ENCODE measurements at places on chromosomes 2 and 18.

DNA sequence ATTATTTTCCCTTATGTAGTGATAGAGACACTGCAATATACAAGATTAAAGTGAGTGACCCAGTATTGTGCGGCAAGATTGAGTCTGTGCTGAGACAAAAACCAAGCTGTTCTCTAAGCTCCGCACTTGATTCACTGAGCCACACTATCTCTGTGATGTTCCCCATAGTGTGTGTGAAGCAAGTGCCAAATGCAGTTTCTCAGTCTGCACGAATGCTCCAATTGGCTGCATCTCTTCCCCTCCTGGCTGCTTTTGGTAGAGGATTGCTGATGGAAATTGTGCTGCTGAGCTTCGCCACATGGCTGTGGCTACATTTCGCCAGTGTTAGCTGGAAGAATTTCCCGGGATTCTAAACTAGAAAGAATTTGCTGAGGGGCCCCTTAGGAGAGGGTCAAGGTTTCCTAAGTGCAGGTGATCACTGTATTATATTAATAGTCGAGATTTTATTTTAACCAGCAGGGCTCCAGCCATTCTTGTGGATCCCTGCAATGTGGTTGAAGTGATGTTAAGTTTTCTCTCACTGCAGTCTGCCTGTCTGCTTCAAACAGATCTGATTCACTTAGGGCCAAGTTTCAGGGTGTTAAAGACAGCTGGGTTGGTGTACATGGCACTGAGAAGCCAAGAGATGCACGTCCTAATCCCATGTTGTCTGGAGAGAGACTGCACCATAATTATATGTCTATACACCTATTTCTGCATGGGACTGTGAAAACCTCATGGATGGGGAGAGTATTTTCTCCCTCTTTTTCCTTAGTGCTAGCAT lies 317.2 kb downstream of the DCC start:
- no peak for DNase-seq

GRCh38 chr2:151177756-151178155 lies 83.9 kb downstream of the RBM43 start:
- DNase-seq = no peak

DNA sequence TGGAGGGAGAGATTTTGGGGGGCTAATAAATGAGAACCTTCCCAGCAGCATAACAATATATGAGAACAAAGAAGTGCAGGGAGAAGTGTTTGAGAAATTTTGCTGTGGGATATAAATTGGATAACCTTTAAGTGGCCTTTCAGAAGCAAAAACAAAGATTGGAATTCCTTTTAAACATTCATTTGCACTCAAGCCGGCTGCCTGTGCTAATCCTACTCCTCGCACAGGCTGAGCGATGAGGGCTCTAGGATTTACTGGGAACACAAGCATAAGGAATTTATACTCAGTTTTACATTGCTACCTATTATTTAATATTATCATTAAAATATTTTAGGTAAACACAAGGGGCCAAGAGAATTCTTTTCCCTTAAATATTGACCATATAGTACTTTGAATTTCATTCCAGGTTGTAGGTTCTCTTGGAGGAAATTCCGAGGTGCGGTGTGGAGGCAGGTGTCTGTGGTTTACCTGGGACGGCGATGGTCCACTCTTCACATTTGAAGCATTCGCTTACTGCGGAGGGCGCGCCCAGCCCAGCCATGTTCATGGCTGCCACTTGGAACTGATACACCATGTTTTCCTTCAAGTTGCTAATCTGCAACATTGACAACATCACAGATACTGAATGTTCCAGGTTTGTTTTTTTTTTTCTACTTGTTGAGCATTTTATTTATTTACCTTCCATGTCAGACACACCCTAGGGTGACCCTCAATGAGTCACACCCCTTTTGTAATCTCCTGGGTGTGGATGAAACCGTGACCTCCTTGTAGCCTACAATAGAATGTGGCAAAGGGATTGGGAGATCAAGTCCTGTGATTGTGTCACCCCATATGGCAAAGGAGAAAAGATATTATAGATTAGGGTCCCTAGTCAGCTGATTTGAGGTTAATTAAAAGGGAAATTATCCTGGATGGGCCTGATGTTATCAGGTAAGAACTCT lies 100.1 kb downstream of the MYOM1 start:
- no peak for DNase-seq

DNA sequence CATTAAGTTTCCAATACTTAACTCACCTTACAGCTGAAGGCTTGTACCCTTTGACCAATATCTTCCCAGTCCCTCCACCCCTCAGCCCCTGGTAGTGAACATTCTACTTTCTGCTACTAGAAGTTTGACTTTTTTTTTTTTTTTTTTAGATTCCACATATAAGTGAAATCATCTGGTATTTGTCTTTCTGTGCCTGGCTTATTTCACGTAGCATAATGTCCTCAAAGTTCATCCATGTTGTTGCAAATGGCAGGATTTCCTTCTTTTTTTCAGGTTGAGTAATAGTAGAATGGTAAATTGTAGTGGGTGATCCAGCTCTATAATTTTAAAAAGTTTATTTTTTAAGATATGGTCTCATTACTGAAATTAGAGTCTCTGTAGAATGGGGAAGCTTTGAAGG lies 316.0 kb downstream of the MTX2 start:
- no peak for DNase-seq

DNA sequence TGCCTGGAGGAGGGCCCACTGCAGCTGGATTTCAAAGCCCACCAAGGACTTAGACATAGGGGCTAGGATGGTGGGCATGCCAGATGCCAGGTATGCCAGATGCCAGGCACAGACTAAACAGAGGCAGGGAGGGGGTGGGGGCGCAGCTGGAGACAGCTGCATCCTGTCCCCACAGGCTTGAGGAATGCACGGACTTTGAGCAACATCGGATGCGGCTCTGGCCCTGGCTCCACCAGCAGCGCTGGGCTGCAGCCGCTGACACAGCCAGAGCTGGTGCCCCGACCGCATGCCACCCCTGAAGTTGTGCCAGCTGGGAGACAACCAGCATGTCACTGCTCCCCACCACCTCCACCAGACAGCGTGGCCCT lies 39.5 kb downstream of the AQP12A start:
- no peak for DNase-seq

GRCh38 chr2:240453461-240454105 lies 18.1 kb downstream of the GPC1 start:
- no peak for DNase-seq

GRCh38 chr2:75560022-75560767 lies 544 bp downstream of the EVA1A start:
- no peak for DNase-seq

- no peak for DNase-seq
Measured at GRCh38 chr2:144996225-144996795, 476.4 kb upstream of the ZEB2 start.

GRCh38 chr18:50879302-50880118 lies 592 bp downstream of the ME2 start:
- DNase-seq = peak; percentile 21

DNA sequence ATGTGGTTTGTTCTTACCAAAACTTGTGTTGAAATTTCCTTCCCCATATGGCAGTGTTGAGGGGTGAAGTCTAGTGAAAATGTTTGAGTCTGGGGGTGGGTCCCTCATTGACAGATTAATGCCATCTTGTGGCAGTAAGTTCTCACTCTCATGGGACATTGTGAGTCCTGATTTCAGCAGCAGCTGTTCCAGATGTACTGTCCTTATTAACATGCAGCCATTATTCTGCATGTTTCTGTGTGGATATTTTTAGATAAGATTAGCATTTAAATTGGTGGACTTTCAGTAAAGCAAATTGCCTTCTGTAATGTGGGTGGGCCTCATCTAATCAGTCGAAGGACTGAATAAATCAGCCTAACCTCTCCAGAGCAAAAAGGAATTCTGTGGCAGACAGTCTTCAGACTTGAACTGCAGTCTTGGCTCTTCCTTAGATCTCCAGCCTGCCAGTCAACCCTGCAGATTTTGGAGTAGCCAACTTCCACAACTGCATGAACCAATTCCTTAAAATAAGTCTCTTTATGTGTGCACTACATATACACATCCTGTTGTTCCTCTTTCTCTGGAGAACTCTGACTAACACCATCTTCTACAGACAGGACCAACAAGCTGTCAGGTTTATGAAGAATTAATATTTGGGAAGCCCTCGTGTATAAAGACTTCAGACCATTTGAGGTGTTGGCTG lies 138.7 kb upstream of the ZNF516 start:
- DNase-seq = no peak

- DNase-seq = no peak
Measured at GRCh38 chr2:64748561-64748960, 94.8 kb upstream of the SERTAD2 start.

DNA sequence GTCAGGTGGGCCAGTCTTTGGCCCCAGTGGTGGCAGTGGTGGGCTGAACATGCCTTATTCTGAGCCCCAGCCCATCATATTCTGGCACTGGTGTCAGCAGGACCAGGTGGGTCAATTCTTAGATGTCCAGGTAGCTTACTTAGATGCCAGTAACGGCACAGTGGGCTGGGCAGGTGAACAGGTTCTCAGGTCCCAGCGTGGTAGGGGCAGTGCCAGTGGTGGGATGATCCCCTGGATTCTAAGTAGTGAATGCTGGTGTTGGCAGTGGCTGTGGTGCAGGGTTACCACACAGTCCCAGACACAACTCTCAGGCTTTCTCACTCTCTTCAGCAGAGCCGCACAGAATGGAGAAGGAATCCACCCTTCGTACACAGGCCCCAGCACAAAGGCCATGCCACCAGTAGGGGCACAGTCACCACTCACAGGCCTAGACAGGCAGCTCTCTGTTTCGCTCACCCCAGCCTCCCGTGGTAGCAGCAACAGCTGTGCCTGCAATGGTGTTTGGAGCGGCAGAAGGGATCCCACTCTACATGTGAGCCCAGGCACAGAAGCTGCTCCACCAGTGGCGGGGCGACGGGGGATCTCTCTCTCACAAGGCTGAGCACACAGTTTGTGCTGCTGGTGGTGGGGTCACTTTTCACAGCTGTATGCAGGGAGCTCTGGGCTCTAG lies 97.3 kb downstream of the ANKRD12 start:
- no peak for DNase-seq

GRCh38 chr2:6945087-6945813 lies 28.0 kb downstream of the RNF144A start:
- no peak for DNase-seq

DNA sequence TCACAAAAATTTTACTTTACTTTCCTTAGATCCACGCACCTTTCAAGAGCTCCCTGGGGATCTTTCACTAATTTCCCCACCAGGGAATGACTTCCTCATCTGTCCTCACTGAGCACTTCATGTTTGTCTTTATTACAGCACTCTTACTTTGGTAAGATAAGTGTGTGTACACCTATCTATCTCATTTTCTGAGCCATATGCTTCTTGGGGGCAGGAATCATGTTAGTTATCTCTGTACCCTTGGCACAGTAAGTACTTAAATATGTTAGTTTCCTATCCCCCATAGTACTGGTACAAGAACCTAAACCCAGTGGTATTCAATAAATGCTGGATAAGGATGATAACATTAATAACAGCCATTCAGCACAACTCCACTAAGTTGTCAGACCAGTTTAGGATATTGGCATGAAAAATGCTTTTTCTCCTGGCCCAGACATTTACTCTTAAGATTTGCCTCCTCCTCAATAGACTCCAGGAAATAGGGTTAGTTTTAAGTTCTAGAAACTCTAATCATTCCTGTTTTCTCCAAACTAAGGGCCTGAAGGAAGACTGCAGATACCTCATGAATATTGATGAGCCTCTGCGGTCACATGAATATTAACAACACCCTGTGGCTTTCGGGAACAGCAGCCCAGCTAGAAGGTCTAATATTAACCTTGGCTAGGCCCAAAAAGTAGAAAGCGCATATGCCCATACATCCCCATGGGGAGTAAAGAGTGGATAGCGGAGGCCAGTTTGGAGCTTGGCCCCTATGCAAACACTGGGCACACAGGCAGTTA lies 38.2 kb downstream of the NHEJ1 start:
- DNase-seq = no peak

- no peak for DNase-seq
Measured at GRCh38 chr2:173631127-173631460, 276.4 kb downstream of the CDCA7 start.

- DNase-seq = no peak
Measured at GRCh38 chr2:50448556-50448955, 583.4 kb downstream of the NRXN1 start.

DNA sequence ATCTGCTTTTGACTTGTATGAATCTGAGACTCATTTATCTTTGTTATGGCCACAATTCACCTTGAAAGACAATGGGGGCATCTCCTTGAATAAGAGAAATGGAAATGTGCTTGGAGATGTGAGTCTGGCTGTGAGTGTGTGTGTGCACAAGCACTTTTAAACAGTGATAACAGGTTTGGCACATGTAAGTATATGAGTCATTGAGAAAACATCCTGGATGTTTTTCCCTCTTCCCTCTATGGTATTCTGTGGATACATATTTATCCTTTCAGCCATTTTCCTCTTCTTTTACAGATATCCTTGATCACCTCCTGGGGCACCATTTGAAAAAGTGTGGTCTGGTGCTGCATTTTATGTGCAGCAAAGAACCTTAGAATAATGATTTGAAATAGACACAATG lies 317.3 kb upstream of the THUMPD2 start:
- no peak for DNase-seq

DNA sequence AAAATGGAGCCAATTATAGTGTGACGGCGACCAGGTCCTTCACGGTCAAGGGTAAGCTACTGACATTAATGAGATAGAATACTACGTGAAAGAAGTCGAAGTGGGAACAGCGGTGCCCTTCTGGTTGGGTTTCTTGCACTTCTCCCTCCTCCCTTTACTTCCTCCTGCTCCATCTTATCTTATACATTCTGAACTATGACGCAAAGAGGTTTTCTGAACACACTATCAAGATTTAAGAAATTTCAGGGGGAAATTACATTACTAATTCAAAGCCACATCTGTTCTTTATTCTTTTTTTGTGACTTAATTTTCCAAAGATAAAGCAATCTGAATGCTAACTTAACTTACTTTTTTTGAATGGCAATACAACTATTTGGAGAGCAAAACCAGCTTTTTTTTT lies 14.8 kb upstream of the IL18R1 start:
- no peak for DNase-seq

- no peak for DNase-seq
Measured at GRCh38 chr18:75139226-75139911, 69.6 kb downstream of the PTGR3 start.

- no peak for DNase-seq
Measured at GRCh38 chr2:220509966-220510365, 882.5 kb downstream of the SLC4A3 start.

GRCh38 chr18:69897397-69898108 lies 50.1 kb downstream of the CD226 start:
- DNase-seq = peak; percentile 18

- no peak for DNase-seq
Measured at GRCh38 chr2:229170171-229170570, 100.9 kb downstream of the PID1 start.

DNA sequence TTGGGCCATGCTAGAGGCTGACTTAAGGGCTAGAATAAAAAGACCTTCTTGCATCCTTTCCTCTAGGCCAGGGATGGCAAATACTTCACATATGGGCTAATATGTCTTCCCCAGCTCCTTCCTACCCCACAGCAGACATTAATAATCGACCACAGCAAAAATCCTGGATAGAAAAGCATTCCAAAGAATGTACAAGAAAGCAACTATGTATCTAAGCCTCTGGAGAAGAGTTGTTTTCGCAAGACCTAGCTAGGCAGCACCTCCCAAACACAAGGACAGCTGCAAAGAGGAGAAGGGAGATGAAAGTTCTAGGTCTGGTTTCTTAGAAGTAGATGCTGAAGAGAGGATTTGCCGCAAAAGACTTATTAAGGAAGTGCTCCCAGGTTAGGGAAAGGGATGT lies 372.6 kb downstream of the SLC4A3 start:
- DNase-seq = no peak

- no peak for DNase-seq
Measured at GRCh38 chr2:207600231-207600630, 25.0 kb downstream of the METTL21A start.

GRCh38 chr18:62066102-62066818 lies 120.6 kb downstream of the PIGN start:
- DNase-seq = no peak

GRCh38 chr2:15763106-15763821 lies 171.6 kb downstream of the DDX1 start:
- no peak for DNase-seq
